ENCODE measurements at places on chromosomes 3 and 15. TPM values are rescaled to one million over a fixed set of nuclear protein-coding genes. Genes with fewer than 3 reads are reported as not detected.

TMIE gene
- not detected for total RNA-seq

ADGRG7 gene
- total RNA-seq: not detected

TTLL13 gene
- 0.29 TPM for total RNA-seq

GASK1A gene
- total RNA-seq: not detected

DNA sequence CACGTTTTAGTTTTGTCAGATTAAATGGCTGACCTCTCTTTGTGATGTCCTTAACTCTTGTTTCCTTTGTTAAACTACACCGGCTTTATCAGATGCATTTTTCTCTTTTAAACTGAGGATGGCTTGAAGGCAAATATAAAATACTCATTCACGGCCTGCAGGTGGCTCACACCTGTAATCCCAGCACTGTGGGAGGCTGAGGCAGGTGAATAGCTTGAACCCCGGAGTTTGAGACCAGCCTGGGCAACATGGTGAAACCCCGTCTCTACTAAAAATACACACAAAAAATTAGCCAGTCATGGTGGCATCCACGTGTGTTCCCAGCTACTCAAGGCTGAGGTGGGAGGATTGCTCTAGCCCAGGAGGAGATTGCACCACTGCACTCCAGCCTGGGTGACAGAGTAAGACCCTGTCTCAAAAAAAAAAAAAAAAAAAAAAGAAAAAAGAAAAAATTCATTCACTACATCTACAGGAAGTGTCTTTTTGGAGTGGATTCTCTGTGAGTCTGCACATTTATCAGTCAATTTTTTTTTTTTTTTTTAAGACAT, 34.7 kb upstream of the SACM1L start:
- no peak overlapping the region for H3K27ac ChIP-seq
- H3K27me3 ChIP-seq: no peaks in the 10 kb centered on the region
- DNase-seq: no peak
- H3K4me3 ChIP-seq: no peak overlapping the region

DNA sequence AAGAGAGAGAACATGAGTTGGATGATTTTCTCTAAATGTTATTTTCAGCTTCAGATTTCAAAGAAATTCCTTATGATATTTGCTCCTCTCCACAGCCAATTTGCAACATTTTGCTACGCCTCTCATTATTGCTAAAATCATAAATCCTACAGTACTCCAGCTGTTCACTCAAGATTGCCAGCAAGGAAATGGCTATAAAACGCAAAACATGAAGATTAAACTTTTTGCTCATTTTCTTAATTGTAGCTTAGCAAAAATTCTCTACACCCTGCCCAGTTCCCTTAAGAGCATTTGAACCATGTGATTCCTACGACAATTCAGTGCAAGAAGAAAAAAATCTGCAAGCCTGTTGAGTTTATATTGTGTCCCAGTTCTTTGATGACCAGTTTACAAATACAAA, 6.8 kb downstream of the CHRNA3 start:
- H3K4me1 ChIP-seq: no peaks in the 10 kb centered on the region
- H3K4me3 ChIP-seq: no peak overlapping the region
- no peak overlapping the region for H3K27ac ChIP-seq
- no peaks in the 10 kb centered on the region for H3K27me3 ChIP-seq

- no peak for DNase-seq
- no peaks in the 10 kb centered on the region for H3K27me3 ChIP-seq
- H3K36me3 ChIP-seq: 0 out of 3 replicates have a peak, but pooled peaks cover 3% of the 10 kb centered on the region
- H3K27ac ChIP-seq: no peak overlapping the region
- peaks cover 8% of the 10 kb centered on the region for H3K4me1 ChIP-seq
- no peak overlapping the region for H3K4me3 ChIP-seq
Measured at GRCh38 chr3:179196098-179196497, 47.9 kb downstream of the PIK3CA start.

- H3K27me3 ChIP-seq: no peaks in the 10 kb centered on the region
- no peak for DNase-seq
- no peaks in the 10 kb centered on the region for H3K36me3 ChIP-seq
- H3K4me3 ChIP-seq: no peak overlapping the region
Measured at GRCh38 chr3:148265841-148266240, 431.9 kb upstream of the AGTR1 start.

DNA sequence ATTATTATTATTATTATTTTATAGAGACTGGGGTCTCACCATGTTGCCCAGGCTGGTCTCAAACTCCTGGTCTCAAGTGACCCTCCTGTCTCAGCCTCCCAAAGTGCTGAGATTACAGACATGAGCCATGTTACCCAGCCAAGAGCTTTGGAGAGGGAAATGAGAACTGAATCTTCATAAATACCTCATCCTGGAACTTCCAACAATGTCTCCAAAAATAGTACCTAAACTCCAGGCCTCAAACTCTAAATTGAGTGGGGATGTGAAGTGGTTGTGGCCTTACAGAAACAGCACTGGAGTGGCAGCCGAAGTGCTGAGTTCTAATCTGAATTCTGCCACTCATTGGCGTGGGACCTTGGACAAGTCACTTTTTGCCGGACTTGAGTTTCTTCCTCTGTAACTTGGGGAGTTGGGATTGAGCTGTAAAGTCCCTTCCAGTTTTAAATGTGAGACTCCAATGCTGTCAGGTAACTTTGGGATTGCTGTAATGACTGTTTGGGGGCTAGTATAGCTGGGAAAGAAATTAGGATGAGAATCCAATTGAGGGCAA, 10.0 kb upstream of the SRP14 start:
- no peaks in the 10 kb centered on the region for H3K27me3 ChIP-seq
- H3K4me3 ChIP-seq: no peak overlapping the region
- no peak for DNase-seq
- H3K27ac ChIP-seq: no peak overlapping the region
- peaks cover 48% of the 10 kb centered on the region for H3K4me1 ChIP-seq
- H3K36me3 ChIP-seq: peaks cover 1% of the 10 kb centered on the region

- no peak overlapping the region for H3K27ac ChIP-seq
- no peaks in the 10 kb centered on the region for H3K36me3 ChIP-seq
- H3K4me3 ChIP-seq: no peak overlapping the region
- no peaks in the 10 kb centered on the region for H3K27me3 ChIP-seq
- H3K4me1 ChIP-seq: no peaks in the 10 kb centered on the region
Measured at GRCh38 chr3:112931736-112932521, 43.0 kb downstream of the CD200R1 start.

DNA sequence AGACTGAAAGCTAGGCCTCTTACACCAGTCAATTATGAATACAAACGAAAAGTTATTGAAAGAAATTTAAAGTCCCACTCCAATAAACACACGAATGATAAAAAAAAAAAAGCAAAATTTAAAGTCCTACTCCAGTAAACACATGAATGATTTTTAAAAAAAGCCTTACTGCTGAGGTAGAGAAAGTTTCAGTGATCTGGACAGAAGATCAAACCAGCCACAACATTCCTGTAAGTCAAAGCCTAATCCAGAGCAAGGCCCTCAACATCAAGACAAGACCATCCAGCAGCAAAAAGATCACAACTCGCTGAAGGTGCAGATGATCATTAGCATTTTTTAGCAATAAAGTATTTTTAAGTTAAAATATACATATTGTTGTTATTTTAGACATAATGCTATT, 95.6 kb upstream of the LIPC start:
- H3K36me3 ChIP-seq: no peaks in the 10 kb centered on the region
- no peak overlapping the region for H3K4me3 ChIP-seq
- H3K4me1 ChIP-seq: peaks cover 33% of the 10 kb centered on the region

- no peaks in the 10 kb centered on the region for H3K36me3 ChIP-seq
- H3K4me1 ChIP-seq: no peaks in the 10 kb centered on the region
- no peaks in the 10 kb centered on the region for H3K27me3 ChIP-seq
- DNase-seq: no peak
Measured at GRCh38 chr15:76625267-76625666, 279.9 kb downstream of the SCAPER start.

DNA sequence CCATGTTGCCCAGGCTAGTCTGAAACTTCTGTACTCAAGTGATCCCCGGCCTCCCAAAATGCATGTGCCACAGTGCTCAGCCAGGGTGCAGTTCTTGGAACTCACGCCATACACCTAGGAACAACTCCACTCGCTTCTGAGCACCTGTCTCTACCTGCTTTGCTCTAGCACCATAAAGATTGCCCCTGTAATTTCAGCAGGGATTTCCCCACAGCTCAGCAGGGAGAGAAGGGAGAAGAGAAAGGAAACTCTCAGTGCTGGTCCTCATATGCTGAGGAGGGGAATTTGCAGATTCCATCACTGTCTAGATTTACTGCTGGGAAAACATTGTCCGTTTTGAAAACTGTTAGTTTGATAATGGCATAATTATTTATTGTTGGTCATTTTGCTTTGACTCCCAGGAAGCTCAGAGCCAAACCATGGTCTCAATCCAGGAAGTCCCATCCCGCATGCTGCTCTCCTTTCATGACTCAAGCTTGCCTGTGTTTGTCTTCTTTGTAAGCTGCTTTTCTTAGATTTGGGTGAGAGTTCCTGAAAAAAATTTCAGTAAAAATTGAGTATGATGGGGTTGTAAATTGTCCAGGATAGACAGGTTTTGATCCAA, 24.2 kb downstream of the TRIM71 start:
- no peaks in the 10 kb centered on the region for H3K36me3 ChIP-seq
- H3K27ac ChIP-seq: peak overlapping the region; percentile 100
- H3K4me3 ChIP-seq: no peak overlapping the region
- no peak for DNase-seq

- H3K4me3 ChIP-seq: no peak overlapping the region
- no peaks in the 10 kb centered on the region for H3K4me1 ChIP-seq
- no peaks in the 10 kb centered on the region for H3K36me3 ChIP-seq
- H3K27me3 ChIP-seq: peaks cover 13% of the 10 kb centered on the region
Measured at GRCh38 chr15:58147171-58147611, 9.0 kb downstream of the AQP9 start.

GRCh38 chr15:66153549-66154415, 99.8 kb downstream of the MEGF11 start:
- DNase-seq: no peak
- no peak overlapping the region for H3K27ac ChIP-seq
- H3K4me3 ChIP-seq: no peak overlapping the region
- H3K4me1 ChIP-seq: no peaks in the 10 kb centered on the region
- peaks cover 1% of the 10 kb centered on the region for H3K27me3 ChIP-seq

DNA sequence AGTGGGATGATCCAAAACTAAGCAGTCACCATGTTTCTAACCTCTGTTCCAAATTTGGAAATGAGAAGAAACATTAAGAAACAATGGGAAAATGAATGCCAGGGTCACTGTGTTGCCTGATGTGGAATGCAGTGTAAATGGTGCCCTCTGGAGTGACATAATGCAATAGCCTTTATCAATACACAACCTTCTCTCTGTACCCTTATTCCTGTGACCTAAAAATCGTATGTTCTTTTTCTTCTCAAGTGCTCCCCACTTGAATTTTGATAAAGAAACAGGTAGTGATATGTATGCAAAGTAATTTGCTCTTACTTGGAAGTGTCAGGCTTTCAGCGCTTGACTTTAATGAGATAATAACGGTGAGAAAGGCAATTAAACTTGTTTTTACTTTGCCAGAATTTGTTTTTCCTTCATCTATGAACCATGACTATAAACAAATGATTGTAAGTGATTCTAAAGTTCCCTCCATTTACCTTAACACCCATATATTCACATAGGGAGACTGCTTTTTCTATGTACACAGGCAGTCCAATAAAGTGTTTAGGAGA, 145.8 kb upstream of the THRB start:
- H3K27me3 ChIP-seq: no peaks in the 10 kb centered on the region
- H3K27ac ChIP-seq: no peak overlapping the region
- H3K36me3 ChIP-seq: no peaks in the 10 kb centered on the region
- no peak overlapping the region for H3K4me3 ChIP-seq
- H3K4me1 ChIP-seq: no peaks in the 10 kb centered on the region
- DNase-seq: peak; percentile 15

DNA sequence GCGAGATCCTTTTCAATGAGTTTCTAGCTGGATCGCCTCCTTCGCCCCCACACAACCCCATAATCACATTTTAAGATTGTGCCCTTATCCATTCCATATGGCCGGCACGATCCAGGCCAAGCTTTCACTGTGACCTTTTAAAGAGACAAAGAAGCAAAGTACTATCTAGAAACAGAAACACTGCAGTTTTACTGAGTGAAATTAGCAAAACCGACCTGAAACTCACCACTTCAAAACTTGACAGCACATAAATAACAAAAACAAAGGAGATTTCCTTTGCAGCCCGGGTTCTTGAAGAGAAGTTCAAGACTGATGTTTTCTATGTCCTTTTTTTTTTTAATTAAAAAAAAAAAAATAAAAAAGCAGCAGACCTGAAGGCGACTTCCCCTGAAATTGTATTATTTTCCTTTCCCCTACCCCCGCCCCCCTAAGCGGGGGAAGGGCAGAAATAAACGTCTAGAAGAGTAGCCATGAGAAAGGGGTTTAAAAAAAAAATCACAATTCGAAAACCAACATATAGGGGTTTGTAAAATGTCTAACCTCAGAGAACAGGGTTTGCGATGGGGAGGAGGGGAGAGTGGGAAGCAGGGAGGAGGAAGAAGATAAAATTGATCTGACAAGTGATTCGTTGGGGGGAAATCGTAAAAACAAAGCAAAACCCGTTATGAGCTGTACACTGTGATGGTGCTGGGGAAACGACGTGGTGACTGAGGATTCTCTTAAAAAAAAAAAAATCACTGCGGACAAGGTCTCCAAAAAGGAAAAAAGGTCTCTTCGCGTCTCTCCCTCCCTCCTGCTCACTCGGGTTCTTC, 1.5 kb downstream of the SATB1 start:
- no peak overlapping the region for H3K27ac ChIP-seq
- H3K4me1 ChIP-seq: peaks cover 11% of the 10 kb centered on the region
- DNase-seq: no peak
- no peaks in the 10 kb centered on the region for H3K36me3 ChIP-seq
- peaks cover 38% of the 10 kb centered on the region for H3K27me3 ChIP-seq

DNA sequence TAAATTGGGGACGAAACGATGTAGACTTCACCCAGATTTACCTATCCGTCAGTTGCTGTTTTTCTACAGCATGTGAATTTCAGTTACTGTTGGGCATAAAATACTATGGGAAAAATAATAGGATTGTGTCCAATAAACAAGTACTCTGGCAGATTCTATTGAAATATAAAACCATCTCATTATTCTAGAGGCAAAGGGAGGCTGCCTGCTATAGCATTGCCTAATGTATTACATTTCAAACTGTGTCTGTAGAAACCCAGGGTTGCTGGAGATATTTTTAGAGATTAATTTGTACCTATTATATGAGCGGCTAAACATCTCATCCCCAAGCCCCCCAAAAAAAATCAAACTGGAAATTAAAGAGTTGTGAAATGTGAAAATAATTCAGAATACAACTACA, 159.6 kb upstream of the IL12A start:
- H3K27me3 ChIP-seq: no peaks in the 10 kb centered on the region
- H3K4me1 ChIP-seq: no peaks in the 10 kb centered on the region
- no peak for DNase-seq
- H3K27ac ChIP-seq: no peak overlapping the region
- H3K36me3 ChIP-seq: no peaks in the 10 kb centered on the region
